Activated CD8-positive, alpha-beta memory T cell treated with anti-CD3 and anti-CD28 coated beads for 1 hour (primary cell): ENCODE measurements at places on chromosomes 5 and 9.

- no peak for DNase-seq
Observed at GRCh38 chr9:111356481-111357244, 26.6 kb upstream of the OR2K2 start.

GRCh38 chr5:142287973-142288313 is 36.9 kb downstream of the SPRY4 start:
- no peak for DNase-seq

- no peak for DNase-seq
Observed at GRCh38 chr9:70030156-70030555, 13.5 kb upstream of the MAMDC2 start.

- no peak for DNase-seq
Observed at GRCh38 chr9:134752471-134753168, 111.0 kb downstream of the COL5A1 start.

- DNase-seq, result no peak
Observed at GRCh38 chr9:93043122-93043521, 15.4 kb upstream of the SUSD3 start.
